ENCODE measurements at places on chromosomes 4 and X. TPM values are rescaled to one million over a fixed set of nuclear protein-coding genes. Genes with fewer than 3 reads are reported as not detected.
A peak's percentile ranks its signal among the peaks of the same experiment; 100 is the strongest.

DNA sequence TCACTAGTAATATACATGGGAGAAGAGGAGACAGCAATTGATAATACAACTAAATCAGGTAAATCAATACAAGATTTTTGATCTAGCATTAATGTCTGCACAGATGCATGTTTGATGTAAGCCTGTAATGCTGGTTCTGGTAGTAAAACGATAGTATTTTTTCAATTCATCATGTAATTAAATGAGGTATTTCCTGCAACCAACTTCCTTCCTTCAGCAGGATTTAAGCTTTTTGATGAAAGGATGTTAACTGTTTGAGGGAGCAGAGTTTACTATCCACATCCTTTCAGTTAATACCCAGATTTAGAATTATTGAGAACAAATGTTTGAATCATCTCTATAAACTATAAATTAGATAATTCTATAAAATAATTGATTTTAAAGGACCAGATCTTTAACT is 31.4 kb upstream of the NFKB1 start:
- DNase-seq, result no peak

- DNase-seq, result peak; percentile 61
Measured at GRCh38 chr4:121726642-121727268, 30.0 kb upstream of the ANXA5 start.

GRCh38 chrX:134186362-134187121 is 50.4 kb upstream of the CCDC160 start:
- no peak for DNase-seq

DNA sequence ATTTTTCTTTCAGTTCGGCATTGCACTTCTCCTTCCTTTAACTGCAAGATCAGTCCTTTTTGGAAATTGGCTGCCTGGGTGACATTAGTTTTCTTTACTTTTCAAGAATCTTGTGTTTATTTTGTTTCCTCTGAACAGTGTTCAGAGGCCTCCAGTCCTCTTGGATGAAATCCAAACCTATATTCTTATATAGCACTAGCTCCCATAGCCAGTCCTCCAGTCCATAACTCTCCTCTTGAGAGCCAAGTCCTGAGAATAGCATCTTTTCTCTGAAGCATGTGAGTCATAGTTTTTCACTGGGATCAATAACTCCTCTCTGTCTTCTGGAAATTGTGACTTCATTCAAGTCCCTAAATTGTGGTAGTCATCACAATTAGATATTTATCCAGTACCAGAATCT is 357.5 kb downstream of the RAPGEF2 start:
- DNase-seq, result no peak

DNA sequence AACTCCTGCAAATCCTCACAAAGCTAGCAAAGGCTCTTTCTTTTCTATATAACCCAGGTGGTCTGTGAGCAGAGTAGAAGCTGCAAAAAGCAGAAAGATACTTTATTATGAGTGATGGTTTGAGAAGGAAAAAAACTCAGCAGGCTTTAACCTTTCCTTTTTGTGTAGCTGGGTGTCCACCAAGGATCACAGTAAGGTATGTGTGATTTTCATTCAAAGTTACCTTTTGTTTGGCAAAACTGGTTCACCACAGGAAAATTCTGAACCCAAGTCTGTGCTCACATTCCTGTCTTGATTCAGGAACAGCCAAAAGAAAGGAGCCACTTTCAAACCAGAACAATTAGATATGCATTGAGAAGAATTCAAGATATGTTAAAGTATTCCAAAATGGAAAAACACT is 35.7 kb downstream of the FRAS1 start:
- no peak for DNase-seq

DNA sequence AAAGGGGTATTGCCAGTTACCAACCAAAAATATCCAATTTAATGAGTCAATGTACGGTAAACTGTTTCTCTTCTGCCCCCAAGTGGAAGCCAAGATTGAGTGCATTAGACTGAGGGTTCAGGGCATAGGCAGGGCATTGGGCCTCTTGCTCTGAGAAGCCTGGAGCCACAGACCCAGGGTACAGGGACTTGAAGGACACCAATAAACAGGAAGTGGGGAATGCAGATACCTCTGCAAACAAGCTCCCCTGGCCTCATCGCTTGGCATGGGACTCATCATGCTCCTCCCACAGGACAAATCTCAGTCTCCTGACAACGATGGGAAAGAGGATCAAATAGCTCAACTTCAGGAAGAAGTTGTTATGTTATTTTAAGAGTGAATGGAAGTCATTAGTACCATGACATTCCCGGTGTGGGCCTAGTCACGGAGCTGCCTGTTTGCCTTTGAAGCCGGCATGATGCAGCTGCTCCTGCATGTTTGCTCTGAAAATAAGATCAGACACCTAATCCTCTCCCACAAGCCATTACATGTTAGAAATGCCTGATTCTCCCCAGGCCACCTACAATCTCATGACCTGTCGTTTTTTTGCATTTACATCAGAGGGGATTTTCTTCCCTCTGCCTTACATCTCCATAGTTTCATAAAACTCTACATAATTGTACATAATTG is 224.2 kb downstream of the RCHY1 start:
- DNase-seq, result peak; percentile 14

GRCh38 chr4:6869944-6870343 is 39.7 kb upstream of the TBC1D14 start:
- no peak for DNase-seq

DNA sequence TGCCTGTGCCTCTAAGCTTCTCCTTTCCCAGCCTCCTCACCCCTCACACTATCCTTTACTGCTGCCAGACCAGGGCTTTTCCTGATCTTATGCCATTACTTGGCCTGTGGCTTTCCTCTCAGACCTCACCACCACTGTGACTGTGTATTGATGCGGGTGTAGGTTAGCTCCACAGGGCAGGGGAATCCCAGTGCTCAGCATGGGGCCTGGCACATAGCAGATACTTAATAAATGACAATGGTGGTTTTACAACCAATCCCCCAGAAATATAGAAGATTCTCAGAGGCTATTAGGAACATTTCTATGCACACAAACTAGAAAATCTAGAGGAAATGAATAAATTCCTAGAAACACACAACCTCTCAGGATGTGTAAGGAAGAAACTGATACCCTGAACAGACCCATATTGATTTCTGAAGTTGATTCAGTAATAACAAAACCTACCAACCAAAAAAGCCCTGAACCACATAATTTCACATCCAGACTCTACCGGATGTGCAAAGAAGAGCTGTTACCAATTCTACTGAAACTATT is 129.6 kb upstream of the QRFPR start:
- no peak for DNase-seq

DNA sequence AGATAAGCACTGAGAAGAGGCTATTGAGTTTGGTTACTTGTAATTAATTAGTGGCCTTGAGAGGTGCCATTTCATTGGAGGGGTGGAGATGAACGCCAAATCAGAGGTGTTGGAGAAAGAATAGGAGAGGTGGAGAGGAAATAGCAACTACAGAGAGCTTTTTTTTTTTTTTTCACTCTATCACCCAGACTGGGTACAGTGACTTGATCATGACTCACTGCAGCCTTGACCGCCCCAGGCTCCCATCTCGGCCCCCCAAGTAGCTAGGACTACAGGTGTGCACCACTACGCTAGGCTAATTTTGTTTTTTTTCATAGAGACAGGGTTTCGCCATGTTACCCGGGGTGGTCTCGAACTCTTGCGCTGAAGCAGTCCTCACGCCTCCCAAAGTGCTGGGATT is 5.2 kb downstream of the NHS start:
- no peak for DNase-seq

DNA sequence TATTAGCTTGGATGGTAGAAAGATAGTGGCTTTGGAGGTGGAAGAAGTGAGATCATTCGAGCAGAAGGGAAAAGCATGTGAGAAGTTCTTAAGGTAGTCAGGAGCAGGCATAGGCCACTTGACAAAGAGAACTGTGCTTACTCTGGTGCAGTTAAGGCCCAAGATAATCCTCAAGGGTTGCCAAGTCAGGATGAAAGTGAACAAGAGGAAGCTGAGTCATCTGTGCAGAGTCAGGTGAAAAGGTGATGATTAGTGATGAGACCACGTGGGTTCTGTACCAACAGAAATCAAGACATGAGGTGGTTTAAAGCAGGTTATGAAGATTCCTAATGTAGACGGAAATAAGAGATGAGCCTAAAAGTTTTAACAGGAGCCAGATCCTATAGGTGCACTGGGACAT is 369.8 kb downstream of the DTHD1 start:
- DNase-seq, result no peak

GRCh38 chr4:147787204-147787603 is 55.3 kb downstream of the ARHGAP10 start:
- no peak for DNase-seq

DNA sequence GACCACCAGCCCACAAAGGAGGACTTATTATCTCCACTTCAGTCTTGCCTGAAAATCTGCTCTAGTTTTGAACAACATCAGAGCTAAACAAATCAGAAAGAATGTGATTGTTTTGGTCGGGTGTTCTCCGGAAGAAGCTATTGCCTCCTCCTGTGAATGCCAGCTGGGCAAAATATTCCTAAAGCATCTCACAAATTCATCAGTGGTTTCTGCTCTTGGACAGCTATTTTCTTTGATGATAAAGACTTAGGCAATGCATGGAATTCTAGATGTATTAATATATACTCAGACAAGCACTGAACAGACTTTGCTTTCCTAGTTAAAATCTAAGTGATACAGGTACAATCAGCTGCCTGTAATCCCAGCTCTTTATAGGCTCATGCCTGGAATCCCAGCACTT is 71.8 kb downstream of the ASMT start:
- DNase-seq, result no peak

- DNase-seq, result no peak
Measured at GRCh38 chrX:9149501-9150245, 115.7 kb upstream of the FAM9B start.

- no peak for DNase-seq
Measured at GRCh38 chr4:96603641-96604040, 763.7 kb downstream of the PDHA2 start.

- peak; percentile 71 for DNase-seq
Measured at GRCh38 chr4:118280501-118281218, 72.1 kb downstream of the PRSS12 start.

GRCh38 chr4:8409264-8410065 is 31.1 kb downstream of the ACOX3 start:
- no peak for DNase-seq

- no peak for DNase-seq
Measured at GRCh38 chr4:99848591-99849001, 32.0 kb downstream of the DAPP1 start.

GRCh38 chrX:46666831-46667230 is 92.1 kb downstream of the SLC9A7 start:
- DNase-seq, result no peak

DNA sequence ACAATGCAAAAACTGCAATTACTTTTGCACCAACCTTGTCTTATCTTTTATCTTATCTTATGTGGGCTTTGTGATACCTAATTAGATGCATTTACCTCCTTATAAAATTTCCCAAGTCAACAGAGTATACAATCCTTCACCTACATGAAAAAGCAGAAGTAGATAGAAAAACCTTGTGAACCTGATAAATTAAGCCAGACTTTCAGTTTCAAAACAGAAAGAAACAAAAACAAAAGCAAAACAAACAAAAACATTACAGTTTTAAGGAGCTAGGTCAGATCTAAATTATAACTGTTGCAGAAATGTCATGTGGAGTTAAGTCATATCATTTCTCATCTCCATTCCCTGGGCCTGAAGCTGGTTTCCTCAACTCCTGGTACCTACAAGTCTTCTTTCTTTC is 24.9 kb upstream of the CXXC4 start:
- DNase-seq, result no peak

DNA sequence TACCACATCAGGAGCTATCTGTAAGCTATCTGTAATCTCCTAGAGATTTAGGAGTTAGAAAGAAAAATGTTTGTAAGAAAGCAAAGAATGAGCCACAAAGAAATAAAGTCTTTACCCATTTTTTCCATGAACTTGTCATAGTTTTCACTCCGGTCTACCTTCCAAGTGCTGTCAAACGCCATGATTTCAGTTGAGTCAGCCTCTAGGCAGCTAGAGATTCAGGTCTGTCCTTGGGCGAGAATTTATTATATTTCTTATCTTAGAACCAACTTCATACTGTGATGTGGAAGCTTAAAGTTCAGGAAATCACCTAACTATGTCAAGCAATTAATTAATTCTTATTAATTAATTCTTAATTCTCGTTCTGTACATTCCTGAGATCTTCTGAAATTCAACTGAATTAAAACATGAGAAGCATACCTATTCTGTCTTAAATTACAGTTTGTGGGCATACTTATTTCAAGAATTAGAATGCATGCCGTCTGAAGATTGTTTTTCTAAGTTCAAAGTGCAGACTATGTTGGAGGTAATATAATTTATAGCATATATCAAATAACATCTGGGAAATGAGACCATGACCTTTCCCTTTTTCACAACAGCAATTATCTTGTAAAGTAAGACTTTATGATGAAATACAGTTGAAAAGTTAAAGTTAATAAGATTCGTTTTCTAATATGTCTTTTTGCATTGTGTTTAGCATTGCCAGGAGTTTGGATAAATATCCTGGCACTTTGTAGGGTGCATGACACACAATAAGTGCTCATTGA is at the start of gene FABP2:
TSS of gene FABP2 (minus strand) at position 218 of the 767 bp plus-strand sequence. CDS start at position 182, 36 bp downstream.
- DNase-seq, result no peak

GRCh38 chr4:4721636-4722035 is 137.8 kb upstream of the MSX1 start:
- no peak for DNase-seq

GRCh38 chr4:164748375-164748774 is 5.6 kb upstream of the SMIM31 start:
- peak; percentile 14 for DNase-seq

- no peak for DNase-seq
Measured at GRCh38 chrX:39777623-39778025, 320.1 kb downstream of the BCOR start.

DNA sequence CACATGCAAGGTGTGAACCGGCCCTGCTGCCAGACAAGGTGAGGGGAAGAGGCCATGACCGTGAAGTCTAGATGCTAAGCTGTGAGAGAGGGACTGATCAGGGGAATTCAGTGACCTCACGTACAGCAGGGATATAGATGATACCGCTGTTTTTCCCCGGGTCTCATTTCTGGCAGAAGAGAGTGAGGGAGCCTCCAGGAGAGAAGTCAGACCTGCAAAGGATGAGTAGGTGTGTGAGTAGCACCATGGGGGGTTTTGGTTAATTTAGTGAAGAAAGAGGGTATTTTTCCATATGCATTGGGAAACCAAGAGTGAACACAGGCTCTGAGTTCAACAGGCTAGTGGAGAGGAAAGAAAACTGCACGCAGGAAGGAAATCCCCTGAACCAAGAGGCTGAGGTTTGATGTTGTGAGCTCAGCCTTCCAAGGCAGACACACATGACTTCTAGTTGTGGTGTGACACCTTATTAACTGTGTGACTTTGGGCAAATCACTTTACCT is 127.6 kb upstream of the GATB start:
- DNase-seq, result no peak

Gene MAGEA2
- not detected for polyA plus RNA-seq

Gene WAS
- 0.44 TPM for polyA plus RNA-seq

Gene GAGE1
- polyA plus RNA-seq, result not detected

Gene ANXA10
- polyA plus RNA-seq, result 4.0 TPM

Gene EPGN
- not detected for polyA plus RNA-seq

Gene GC
- not detected for polyA plus RNA-seq

Gene SLC10A4
- polyA plus RNA-seq, result 5.0 TPM

Gene HERC5
- polyA plus RNA-seq, result 4.3 TPM

Gene VSIG4
- polyA plus RNA-seq, result not detected

Gene HSPA4L
- polyA plus RNA-seq, result 10.3 TPM

Gene STOX2
- 2.7 TPM for polyA plus RNA-seq

Gene RHOH
- polyA plus RNA-seq, result 0.07 TPM

Gene ARSJ
- polyA plus RNA-seq, result 3.6 TPM
